ENCODE measurements at places on chromosomes 11 and 22.

DNA sequence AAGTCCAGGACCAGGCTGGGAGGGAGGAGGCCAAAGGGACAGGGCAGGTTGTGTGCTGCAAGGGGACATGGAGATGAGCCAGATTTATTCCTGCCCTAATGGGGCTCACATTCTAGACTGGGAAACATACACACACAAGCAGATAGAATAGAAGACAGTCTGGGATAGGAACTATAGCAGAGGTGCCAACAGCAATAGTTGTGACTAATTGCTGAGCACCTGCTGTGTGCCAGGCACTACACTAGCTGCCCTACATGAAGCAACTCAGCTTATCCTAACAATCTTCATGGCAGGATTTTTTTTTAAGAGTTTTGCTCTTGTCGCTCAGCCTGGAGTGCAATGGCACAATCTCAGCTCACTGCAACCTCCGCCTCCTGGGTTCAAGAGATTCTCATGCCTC lies 11.4 kb downstream of the MOGAT2 start:
- DNase-seq: no peak

- no peak for DNase-seq
These were observed 21.7 kb downstream of the TENM4 start for GRCh38 chr11:79419120-79419519.

GRCh38 chr11:129316781-129317180 lies 58.9 kb upstream of the BARX2 start:
- no peak for DNase-seq

DNA sequence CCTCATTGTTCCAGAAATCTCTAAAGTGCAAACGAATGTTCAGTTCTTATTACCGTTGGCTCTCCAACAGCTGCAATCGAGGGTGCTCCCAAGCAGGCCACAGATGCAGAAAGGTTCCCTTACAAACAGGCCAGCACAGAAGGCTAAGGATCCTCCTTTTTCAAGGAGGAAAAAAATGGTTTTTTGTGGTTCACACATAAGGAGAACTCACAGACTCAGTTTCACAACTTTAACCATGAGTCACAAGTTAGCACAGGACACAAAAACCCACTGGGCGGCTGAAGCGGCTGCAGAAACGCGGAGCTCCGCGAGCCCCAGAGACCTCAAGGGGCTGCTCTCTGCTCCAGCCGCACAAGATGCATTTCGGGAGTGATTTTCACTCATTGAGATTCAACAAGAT lies 98.2 kb upstream of the PRR5 start:
- no peak for DNase-seq

DNA sequence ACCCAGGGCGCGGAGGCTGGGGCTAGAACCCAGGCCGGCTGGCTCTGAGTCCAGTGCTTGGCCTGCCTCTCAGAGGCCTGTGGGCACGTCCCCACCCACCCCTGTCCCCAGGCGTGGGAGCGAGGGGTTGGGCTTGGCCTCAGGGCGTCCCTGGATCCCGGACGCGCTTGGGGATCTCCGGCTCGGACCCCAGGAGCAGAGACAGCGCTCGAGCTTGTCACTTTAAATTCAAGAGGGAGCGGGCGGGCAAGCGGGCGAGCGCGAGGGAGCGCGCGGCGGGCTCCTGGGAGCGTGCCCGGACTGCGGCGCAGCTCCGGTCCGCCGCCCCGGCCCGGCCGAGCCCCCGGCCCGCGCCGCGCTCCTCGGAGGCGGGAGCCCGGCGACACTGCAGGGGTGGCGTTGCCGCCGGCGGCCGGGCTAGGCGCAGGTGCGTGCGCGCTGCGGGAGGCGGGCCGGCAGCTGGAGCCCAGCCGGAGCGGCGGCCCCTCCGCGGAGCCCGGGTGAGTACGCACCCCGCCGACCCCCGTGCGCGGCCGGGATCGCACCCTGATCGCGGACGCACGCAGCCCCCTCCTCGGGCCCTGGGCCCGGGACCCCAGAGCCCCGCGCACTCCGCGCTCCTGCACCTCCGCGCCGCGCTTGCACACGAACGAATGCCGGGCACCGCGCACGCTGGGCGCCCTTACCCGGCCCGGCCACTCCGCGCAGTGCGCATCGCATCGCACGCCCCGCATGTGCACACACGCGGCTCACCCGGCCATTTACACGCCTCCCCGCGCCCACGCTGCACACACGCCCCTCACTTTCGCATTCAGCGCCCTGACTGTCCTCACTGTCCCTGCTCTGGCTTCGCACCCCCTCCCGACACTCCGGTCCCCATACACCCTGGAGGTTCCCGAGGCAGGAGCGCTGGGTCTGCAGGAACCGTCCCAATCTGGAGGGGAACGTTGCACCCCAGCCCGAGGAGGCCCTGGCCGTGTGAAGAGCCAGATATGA lies at the start of gene SYT12:
TSS of gene SYT12 (plus strand) at position 174 of the 996 bp plus-strand sequence. CDS start 7,011 bp downstream, outside the sequence.
- DNase-seq: no peak

- DNase-seq: no peak
These were observed 121.1 kb upstream of the SYT13 start for GRCh38 chr11:45407226-45407625.

- no peak for DNase-seq
These were observed 53.8 kb downstream of the PAX6 start for GRCh38 chr11:31757260-31757835.

GRCh38 chr11:91199866-91200265 lies 977.0 kb upstream of the CHORDC1 start:
- DNase-seq: no peak

GRCh38 chr11:110072930-110073329 lies 20.3 kb upstream of the ZC3H12C start:
- DNase-seq: no peak

- DNase-seq: no peak
These were observed 507.6 kb downstream of the INSC start for GRCh38 chr11:15622231-15622890.

DNA sequence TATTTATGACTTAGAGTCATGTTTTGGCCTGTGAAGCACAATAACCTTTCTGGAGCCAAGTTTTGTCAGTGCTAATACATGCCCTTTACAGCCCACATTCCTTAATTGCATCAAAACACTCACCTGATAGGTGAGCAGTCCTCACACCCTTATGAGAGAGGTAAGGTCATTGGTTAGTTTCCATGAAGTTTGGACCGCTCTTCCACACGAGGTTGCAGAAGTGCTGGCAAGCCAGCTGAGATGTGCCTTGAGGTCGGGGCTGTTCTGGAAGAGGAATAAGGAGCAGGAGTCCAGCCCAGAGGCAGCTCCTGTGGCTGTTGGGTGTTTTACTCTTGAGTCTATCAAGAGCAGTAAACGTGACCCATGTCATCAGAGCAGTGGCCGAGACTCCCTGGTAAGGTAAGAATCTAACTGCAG lies 76.3 kb downstream of the CYB5R2 start:
- DNase-seq: no peak
